Stomach (tissue), 19 donors: ENCODE measurements at places on chromosomes 7 and 10. TPM values are rescaled to one million over a fixed set of nuclear protein-coding genes. Genes with fewer than 3 reads are reported as not detected.

DNA sequence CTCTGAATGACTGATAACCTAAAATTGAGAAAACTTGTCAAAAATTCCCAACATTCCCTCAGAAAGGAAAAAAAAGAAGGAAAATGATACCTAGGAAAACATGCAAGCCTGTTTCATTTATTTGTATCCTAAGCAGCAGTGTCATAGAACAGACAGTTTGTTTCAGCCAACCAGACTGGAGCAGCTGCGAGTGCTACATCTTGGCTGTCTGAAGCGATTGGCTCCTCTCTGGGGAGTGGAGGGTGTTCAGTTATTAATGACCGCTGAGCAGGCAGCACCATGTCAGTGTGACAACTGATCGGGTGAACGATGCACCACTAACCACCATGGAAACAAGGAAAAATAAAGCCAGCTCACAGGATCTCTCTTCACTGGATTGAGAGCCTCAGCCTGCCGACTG lies at the start of gene LRRN3:
Gene LRRN3 (plus strand): TSS at position 282 of the 400 bp plus-strand sequence. CDS start 31,646 bp downstream, outside the sequence.
- H3K27ac ChIP-seq, result no peak within 1 kb of the TSS
- H3K27me3 ChIP-seq, result no peaks in the 10 kb centered on the region
- no peaks in the 10 kb centered on the region for H3K36me3 ChIP-seq
- peak; percentile 82 for DNase-seq
- H3K4me1 ChIP-seq, result peaks cover 18% of the 10 kb centered on the region

GDF2 gene
- not detected for total RNA-seq

- no peaks in the 10 kb centered on the region for H3K4me1 ChIP-seq
- H3K27ac ChIP-seq, result no peak overlapping the region
- H3K27me3 ChIP-seq, result no peaks in the 10 kb centered on the region
These were observed 495.5 kb upstream of the C7orf33 start for GRCh38 chr7:148095066-148095465.

DNA sequence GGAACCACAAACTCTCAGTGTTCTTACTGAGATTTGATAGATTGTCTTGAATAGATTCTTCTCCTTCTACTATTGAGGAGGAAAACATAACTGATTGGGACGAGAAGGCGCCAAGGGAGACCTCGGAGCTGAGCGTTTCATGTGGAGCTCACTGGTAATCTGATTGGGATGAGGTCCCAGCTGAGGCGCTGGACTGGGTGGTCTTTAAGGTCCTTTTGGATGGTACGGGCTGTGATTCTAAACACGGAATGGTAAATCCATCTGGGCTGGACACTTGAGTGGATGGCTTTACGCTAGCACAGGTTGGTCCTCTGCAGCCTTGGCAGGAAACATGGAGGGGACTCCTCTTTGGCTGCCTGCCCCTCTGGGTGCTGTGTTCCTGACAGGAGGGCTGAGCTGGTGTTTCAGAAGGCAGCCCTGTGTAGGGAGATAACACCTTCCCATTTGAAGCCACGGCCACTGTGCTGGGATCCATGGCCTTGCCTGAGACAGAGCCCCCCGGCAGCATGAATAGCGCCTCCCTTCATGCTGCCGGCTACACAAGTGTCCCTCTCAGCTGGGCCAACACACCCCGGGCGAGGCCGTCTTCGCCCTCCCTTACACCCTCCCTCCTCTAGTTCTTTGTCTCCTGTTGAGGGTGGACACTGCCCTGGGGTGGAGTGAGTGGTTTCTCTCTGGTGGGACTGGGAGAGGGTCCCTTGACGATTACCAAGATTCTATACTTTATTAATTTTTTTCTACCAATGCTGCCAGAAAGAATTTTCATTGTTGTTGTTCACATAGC lies 203.2 kb upstream of the SHH start:
- no peak overlapping the region for H3K4me3 ChIP-seq
- H3K27ac ChIP-seq, result no peak overlapping the region
- DNase-seq, result no peak
- H3K27me3 ChIP-seq, result no peaks in the 10 kb centered on the region

DNA sequence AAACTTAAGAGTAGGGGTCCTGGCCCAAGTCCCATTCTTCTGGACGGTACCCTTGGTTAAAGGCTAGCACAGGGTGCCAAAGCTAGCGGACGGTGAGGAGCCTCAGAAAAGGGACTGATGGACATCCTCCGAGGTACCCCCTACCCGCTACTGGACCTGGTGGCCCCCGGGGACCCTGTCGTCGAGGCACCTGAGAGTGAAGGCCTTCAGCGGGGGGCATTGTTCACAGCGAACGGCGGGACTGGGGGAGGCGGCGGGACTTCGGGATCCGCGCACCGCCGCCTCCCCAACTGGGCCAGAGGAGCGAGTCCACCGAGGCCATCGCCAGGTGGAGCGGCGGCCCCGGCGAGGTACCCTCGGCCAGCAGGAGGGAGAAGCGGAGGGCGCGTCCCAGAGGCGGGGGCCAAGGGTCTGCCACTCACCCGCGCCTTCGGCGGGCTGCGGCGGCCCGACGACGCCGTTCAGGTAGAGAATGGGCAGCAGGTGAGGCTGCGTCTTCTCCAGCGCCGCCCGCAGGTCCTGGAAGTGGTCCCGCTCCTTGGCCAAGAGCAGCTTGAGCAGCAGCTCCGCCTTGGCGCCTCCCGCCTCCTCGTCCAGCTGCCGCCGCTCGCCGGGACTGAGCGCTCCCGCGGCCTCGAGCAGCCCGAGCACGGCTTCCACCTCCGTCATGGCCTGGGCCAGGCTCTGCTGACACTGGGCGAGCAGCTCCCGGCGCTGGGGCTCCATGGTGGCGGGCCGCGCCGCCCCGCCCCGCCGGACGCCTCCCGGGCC lies 575 bp downstream of the DLG5 start:
- no peaks in the 10 kb centered on the region for H3K36me3 ChIP-seq
- no peaks in the 10 kb centered on the region for H3K27me3 ChIP-seq
- peak; percentile 83 for DNase-seq
- H3K4me1 ChIP-seq, result peaks cover 33% of the 10 kb centered on the region
- peak overlapping the region; percentile 81 for H3K27ac ChIP-seq
- H3K4me3 ChIP-seq, result peak overlapping the region; percentile 82

HOGA1 gene
- not detected for total RNA-seq

PARG gene
- total RNA-seq, result 20.0 TPM

DNA sequence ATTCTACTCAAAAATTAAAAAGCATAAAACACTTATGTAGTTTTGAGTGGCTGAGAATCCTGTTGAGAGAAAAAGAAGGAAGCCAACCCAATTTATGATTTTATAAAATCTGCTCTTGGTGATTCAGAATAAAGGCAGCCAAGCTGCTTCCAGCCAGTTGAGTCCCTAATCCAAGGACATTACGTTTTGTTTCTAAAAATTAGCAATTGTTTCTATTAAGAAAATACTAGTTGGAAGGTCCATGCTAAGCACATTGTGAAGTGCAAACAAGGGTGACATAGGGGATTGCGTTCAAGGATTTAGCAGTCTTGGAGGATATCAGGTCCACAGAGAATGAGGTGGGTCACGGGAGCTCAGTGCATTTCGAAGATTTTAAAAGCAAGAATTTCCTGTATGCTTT lies 987.7 kb downstream of the TYW1 start:
- H3K36me3 ChIP-seq, result no peaks in the 10 kb centered on the region
- no peaks in the 10 kb centered on the region for H3K4me1 ChIP-seq
- DNase-seq, result no peak

DNA sequence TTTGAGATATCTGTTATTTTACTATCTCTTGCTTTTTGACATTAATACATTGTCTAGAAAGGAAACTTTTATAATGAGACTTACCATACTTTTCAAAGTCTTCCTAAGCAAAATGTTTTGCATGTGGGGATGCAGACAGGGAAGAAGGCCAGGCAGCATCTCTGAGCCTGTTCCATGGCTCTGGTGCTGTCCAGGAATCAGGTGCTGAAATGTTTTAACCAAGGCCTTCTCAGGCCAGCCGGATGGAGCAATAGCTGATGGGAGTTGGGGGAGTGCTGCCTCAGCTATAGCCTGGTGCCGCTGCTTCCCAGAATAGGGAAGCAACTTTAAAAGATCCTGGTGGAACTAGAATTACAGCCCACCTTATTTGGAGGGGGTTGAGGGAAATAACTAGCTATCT lies 38.5 kb downstream of the CRTAC1 start:
- no peak overlapping the region for H3K27ac ChIP-seq
- H3K27me3 ChIP-seq, result peaks cover 29% of the 10 kb centered on the region
- H3K4me1 ChIP-seq, result no peaks in the 10 kb centered on the region
- no peak overlapping the region for H3K4me3 ChIP-seq

OR2A5 gene
- not detected for total RNA-seq

DNA sequence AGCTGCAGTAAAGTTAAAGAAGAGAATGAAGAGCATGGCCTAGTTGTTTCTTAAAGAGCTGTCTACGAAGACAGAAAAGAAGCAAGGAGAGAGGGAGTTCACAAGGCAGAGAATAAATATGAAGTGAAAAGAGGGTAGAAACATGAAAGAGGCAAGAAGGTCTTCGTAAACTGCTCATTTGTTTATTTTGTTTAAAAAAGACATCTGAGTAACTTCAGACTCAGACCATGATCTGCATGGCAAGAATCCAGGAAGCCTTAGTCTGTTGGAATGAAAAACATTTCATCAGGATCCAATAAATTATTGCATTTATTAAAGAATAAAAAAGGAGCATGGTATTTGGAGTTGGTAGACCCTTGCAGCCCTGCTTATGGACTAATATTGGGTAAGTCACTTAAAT lies 151.1 kb downstream of the SEM1 start:
- no peaks in the 10 kb centered on the region for H3K4me1 ChIP-seq
- DNase-seq, result no peak
- H3K27ac ChIP-seq, result no peak overlapping the region
- H3K4me3 ChIP-seq, result no peak overlapping the region

DNA sequence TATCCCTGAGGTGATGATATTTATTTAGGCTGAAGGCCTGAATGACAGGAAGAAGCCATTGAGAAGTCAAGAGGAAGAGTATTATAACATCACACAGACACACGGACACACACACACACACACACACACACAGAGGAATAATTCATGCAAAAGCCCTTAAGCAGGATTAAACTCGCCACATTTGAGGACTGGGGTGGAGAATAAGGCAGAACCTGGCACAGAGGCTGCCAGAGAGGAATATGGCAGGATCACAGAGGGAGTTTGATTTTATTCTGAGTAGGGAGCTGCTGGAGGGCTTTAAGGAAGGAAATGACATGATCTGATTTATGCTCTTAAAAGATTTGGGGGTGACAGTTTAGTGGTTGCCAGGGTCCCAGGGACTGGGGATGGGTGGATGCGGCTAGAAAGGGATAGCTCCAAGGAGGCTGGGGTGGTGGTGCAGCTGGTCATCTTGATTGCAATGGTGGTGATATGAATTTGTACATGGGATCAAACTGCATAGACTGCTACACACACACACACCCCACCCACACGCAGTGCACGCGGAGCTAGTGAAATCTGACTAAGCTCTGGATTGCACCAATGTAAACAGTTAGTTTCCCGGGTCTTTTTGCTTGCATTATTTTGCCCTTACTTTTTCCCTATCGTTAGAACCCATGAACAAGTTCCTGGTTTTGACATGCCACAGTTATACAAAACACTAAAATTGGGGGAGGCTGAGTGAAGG lies 11.2 kb downstream of the SMURF1 start:
- H3K4me1 ChIP-seq, result peaks cover 99% of the 10 kb centered on the region
- no peaks in the 10 kb centered on the region for H3K36me3 ChIP-seq
- peak; percentile 54 for DNase-seq
- peak overlapping the region; percentile 30 for H3K27ac ChIP-seq
- H3K4me3 ChIP-seq, result no peak overlapping the region
- no peaks in the 10 kb centered on the region for H3K27me3 ChIP-seq

DNA sequence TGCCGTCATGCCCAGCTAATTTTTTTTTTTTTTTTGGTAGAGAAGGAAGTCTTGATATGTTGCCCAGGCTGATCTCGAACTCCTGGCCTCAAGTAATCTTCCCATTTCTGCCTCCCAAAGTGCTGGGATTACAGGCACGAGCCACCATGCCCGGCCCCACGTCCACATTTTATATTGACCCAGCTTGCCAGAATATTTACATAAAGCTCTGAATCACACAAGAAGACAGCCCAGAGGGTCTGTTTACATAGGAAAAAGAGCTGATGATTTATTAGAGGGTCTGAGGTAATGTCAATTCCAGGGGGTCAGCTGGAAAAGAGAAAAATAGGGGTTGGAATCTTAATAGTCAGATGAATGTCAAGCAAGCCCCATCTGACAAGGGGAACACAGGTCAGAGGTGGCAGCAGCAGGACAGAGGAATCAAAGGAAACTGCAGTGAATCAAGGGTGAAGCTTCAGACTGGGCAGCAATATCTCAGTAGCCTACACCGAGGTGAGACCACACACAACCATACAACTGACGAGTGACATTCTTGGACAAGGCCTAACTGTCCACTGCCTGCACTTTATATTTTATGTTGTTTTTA lies 15.8 kb upstream of the SLF2 start:
- H3K4me3 ChIP-seq, result no peak overlapping the region
- peaks cover 7% of the 10 kb centered on the region for H3K27me3 ChIP-seq
- H3K36me3 ChIP-seq, result no peaks in the 10 kb centered on the region
- no peak overlapping the region for H3K27ac ChIP-seq
- no peaks in the 10 kb centered on the region for H3K4me1 ChIP-seq

- peak overlapping the region; percentile 8 for H3K4me3 ChIP-seq
- H3K36me3 ChIP-seq, result peaks cover 9% of the 10 kb centered on the region
- peaks cover 100% of the 10 kb centered on the region for H3K4me1 ChIP-seq
- DNase-seq, result no peak
- H3K27me3 ChIP-seq, result no peaks in the 10 kb centered on the region
- H3K27ac ChIP-seq, result peak overlapping the region; percentile 84
These were observed 5.5 kb downstream of the LFNG start for GRCh38 chr7:2524808-2525657.

GRCh38 chr7:151717415-151717814 lies 159.5 kb downstream of the PRKAG2 start:
- peak overlapping the region; percentile 55 for H3K27ac ChIP-seq
- H3K4me1 ChIP-seq, result peaks cover 28% of the 10 kb centered on the region
- no peak overlapping the region for H3K4me3 ChIP-seq
- no peaks in the 10 kb centered on the region for H3K36me3 ChIP-seq
- H3K27me3 ChIP-seq, result no peaks in the 10 kb centered on the region

DNA sequence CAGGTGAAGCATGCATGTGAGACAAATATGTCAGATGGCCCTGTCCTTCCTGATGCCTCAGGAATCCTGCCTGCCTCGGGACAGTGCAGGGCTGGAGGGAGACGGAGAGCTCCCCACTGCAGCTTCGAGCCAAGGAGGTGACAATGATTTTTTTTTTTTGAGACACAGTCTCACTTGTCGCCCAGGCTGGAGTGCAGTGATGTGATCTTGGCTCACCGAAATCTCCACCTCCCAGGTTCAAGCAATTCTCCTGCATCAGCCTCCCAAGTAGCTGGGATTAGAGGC lies 68.8 kb downstream of the OAT start:
- H3K27me3 ChIP-seq, result no peaks in the 10 kb centered on the region
- DNase-seq, result no peak
- H3K27ac ChIP-seq, result no peak overlapping the region
- H3K4me1 ChIP-seq, result no peaks in the 10 kb centered on the region
- no peaks in the 10 kb centered on the region for H3K36me3 ChIP-seq

OR2A42 gene
- not detected for total RNA-seq

MKX gene
- 1.6 TPM for total RNA-seq

HTR5A gene
- total RNA-seq, result not detected
